ENCODE measurements at places on chromosomes 4 and X.

GRCh38 chr4:167711517-167711916 lies 380.8 kb upstream of the ANXA10 start:
- DNase-seq: no peak

GRCh38 chrX:108034725-108035124 lies 10.1 kb upstream of the VSIG1 start:
- no peak for DNase-seq

DNA sequence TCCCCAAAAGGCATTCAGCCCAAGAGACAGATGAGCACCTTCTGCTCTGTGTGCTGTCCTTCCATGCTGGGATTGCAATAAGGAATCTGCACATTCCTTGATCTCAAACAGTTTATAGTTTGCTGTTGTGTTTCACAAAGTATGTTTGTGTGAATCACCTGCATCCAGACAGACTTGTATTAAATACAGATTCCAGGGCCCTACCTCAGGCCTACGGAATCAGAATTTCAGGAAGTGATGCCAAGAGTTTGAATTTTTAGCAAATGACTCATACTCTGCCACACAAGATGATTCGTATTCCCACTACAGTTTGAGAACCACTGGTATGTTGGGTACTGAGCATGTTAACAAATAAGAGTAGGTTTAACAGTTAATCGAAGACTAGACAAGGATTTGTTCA lies 7.0 kb downstream of the VAMP7 start:
- no peak for DNase-seq

- DNase-seq: no peak
These were observed 8.3 kb upstream of the CD40LG start for GRCh38 chrX:136639506-136640176.

DNA sequence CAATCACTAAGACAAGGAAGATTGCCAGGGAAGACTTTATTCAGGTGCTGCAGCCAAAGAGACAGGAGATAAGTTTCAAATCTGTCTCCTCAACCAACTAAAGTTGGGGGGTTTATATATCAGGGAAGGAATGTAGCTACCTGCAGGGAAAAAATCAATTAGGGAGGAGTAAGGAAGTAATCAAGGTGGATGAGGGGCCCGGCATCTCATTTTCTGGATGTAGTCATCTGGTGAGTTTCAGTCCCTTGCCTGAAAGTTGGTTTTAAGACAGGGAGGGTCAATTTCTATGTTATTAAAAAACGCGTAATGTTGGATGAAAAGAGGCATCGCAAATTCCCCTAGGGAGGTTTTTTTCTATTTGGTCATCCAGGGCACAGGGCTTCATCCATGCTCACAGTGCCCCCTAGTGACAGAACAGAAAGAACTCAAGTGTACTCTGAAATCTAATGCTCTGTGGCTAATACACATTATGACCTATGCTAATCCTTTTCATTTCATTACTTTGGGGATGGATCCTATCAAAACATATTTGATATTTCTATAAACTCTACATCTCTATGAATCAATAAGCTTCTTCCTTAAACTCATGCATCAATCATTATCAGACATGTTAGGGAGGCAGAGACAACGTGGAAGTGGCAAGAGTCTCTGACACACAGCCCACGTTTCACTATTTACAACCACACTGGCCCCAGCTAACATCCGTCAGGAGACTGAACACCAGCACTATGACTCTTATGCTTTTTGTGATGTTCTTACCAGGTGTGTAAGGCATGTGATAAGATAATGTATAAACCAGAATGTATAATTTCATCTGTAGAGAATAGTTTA lies 1577.0 kb upstream of the TENM3 start:
- DNase-seq: no peak

DNA sequence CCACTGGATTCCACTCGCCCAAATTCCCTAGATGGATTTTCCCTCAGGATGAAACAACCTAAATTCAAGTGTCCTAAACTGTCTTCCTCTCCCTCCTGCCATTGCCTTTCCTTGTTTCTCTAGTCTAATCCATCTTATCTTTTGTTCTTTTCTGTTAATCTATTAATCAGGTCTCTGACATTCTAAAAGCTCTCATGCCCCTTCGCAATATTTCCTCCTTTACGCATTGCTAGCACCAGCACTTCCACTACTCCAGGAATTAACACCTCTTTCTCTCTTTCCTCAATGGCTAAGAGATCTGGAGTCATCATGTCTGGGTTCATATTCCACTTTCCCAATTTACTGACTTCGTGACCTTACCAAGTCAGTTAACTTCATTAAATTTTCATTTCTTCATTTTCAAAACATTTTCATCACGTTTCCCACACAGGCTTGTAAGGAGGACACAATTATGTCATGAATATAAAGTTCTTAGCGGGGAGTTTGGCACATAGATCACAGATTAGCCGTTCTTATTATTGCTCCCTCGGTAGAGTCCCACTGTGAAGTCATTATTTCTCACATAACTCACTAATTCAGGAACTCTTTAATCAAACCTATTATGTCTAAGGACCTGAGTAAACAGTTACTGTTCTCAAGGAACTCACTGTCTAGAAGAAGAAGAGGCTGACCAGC lies 45.3 kb downstream of the FAT4 start:
- no peak for DNase-seq

DNA sequence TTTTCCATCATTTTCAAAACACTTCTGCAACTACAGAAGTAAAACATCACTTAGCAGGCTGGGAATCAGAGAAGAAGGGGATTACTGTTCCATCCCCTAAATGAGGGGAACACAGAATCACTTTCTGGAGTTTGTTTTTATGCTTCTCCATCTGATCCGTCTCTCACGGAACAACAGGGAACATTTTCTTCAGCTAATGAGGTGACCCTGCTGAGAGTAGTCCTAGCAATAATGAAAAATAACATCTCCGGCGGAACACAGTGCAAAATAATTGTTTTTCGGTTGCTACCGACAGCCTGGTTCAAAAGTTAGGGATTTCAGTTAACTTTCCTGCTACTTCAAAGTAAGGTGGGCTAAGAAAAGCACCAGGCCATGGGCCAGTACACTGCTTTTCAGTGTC lies 322.9 kb downstream of the UNC5C start:
- no peak for DNase-seq

DNA sequence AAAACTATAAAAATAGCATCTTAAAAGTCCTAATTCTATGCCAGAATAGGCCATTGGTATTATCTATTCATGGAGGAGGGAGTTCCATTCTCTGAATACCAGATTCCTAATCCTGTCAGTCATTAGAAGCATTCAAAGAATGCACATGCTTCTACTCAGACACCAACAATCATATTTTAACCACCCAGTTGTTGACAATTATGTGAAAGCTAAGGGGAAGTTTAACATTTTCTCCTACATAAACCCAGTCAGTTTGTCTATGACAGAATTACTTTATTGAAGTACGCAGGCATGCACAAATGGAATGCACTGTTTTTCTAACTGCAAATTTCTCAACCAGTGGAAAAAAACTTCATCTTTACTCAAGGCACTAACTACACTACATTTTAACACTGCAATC lies 69.6 kb upstream of the MTNR1A start:
- DNase-seq: no peak

GRCh38 chrX:149570668-149571067 lies 16.6 kb downstream of the MAGEA9B start:
- no peak for DNase-seq

GRCh38 chr4:90845777-90846176 lies 718.6 kb downstream of the CCSER1 start:
- no peak for DNase-seq

GRCh38 chr4:178414042-178414441 lies 971.8 kb upstream of the AGA start:
- no peak for DNase-seq

- DNase-seq: no peak
These were observed 52.3 kb upstream of the PDLIM3 start for GRCh38 chr4:185587427-185588161.

GRCh38 chr4:39933671-39934590 lies 43.8 kb downstream of the PDS5A start:
- no peak for DNase-seq

DNA sequence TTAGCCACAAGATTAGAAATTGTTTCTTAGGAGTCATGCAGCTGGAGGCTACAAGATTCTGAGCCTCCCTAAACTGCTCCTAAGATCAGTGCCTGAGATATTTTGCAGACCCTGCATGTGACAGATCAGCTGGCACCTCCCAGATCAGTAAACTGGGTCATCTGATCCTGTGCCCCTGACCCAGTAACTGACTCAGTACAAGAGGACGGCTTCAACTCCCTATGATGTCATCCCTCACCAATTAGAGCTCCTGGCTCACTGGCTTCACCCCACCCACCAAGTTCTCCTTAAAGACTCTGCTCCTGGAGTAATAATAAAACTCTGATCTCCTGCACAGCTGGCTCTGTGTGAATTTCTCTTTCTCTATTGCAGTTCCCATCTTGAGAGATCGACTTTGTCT lies 45.4 kb upstream of the PNPLA4 start:
- DNase-seq: no peak

DNA sequence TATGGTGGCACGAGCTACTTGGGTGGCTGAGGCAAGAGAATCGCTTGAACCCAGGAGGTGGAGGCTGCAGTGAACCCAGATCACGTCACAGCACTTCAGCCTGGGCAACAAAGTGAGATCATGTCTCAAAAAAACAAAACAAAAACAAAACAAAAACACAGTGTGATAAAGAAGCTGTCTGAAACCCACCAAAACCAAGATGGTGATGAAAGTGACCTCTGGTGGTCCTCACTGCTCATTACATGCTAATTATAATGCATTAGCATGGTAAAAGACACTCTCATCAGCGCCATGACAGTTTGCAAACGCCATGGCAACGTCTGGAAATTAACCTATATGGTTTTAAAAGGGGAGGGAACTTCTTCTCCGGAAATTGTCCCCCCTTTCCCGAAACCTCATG lies 29.4 kb upstream of the OPHN1 start:
- DNase-seq: no peak

- no peak for DNase-seq
These were observed 22.7 kb downstream of the PSAPL1 start for GRCh38 chr4:7411896-7412553.

DNA sequence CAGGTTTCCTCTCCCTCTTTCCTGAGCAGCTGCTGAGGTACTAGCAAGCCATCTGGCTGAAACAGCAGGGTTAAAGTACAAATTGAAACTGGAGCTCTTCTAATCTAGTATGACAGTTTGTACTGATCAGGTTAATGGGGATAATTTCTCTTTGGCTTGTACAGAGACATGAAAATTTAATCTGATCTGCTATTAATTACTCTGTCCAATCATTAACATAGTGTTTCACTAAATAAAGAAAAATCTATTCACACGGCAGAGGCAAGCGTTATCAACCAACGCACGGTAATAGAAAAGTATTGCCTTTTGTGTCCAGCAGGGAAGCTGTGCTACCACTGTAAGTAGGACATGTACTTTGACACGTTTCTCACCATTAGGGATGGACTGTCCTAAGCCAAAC lies 71.1 kb downstream of the IGSF1 start:
- DNase-seq: no peak

- DNase-seq: no peak
These were observed 169.2 kb downstream of the TMA16 start for GRCh38 chr4:163663454-163664225.

GRCh38 chr4:77538144-77538543 lies 67.5 kb upstream of the CXCL13 start:
- DNase-seq: no peak

DNA sequence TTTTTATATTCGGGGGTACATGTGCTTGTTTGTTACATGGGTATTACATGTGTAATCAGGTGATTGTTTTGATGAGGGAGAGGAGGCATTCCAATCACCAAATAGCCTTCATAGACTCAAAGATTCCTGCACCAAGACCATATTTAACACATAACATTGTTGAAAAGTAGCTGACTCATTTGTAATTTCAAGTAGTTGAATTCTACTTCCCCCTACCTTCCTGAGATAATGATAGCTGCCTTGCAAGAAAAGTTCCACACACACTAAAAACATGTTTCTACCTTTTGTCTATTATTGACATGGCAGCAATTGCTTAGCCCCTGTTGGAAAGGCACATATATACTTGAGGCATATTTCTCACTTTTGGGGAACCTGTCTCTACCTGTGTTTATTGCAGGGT lies 16.1 kb downstream of the PGAM4 start:
- DNase-seq: no peak

GRCh38 chr4:76729980-76730379 lies 168.0 kb downstream of the SOWAHB start:
- no peak for DNase-seq

- DNase-seq: no peak
These were observed 10.3 kb downstream of the MAOA start for GRCh38 chrX:43666311-43666912.

DNA sequence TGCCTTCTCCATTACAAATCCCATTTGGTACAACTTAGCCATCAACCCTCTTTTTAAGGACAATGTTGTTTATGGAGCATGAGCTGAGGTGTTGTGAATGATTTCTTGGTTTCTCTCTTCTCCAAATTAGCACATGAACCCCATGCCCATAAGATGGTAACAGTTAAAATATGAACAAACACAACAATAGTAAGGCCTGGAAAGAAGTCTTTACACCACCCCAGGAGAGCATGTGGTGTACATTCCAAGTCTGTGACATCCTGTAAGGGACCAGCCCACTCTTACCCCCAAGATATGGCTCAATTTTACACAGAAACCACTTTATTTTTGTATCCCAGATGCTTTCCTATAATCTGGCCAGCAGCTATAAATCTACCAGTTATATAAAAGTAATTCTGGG lies 226.1 kb downstream of the COX18 start:
- DNase-seq: no peak

DNA sequence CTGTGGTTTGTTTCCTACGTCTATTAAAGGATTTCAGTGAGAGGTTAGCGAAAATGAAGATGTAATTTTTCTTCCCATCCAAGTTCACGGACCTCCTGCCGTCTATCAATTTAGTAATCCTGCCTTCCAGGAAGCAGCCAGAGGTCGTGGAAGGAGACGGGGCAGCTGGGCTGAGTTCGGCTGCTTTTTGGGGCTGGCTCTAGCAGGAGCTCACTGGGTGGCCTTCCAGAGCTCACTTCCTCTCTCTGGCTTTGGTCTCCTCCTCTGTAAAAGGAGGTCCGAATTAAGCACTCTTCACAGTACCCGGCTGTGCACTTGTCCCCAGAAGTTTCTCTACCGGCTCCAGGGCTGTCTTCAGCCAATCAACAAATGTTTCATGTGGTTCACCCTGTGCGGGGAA lies 295.4 kb downstream of the BCOR start:
- DNase-seq: no peak

DNA sequence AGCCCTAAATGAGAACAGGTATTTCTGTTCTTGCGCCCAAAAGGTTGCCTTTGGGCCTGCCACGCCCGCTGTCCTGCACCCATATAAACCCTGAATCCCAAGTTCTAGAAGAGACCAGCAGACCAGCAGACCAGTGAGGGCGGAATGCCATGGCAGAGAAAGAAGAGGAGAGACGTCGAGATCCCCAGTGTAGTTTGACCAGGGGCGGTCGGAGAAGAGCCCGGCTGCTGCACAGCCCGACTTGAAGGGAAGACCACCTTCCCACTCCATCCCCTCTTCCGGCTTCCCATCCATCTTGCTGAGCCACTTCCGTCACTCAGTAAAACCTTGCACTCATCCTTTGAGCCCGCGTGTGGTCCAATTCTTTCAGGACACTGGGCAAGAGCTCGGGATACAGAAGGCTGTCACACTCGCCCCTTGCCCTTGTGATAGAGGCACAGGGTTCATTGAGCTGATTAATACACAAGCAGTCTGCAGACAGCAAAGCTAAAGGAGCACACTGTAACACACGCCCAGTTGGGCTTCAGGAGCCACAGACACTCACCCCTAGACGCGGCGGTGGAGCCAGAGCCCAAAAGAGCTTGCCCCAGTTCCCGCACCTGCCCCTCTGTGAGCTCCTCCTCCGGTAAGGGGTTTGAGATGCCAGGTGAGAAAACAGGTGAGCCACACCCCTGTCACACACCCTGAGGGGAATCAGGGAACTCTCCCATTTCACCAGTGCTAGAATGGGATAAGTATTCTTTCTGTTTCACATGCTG lies 230.8 kb downstream of the PCDH10 start:
- DNase-seq: no peak
